ENCODE measurements at places on chromosomes 4 and X. TPM values are rescaled to one million over a fixed set of nuclear protein-coding genes. Genes with fewer than 3 reads are reported as not detected.
A peak's percentile ranks its signal among the peaks of the same experiment; 100 is the strongest.

DNA sequence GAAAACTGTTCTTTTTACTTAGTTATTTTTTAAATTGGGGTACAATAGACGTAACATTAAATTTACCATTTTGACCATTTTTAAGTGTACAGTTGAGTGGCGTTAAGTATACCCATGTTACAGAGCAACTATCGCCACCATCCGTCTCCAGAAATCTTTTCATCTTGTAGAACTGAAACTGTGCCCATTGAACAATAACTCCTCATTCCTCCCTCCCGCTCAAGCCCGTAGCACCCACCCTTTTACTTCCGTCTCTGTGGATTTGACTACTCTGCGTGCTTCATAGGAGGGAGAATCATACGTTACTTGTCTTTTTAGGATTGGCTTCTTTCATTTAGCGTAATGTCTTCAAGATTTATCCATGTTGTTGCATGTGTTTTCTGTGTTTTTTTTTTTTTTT is 55.3 kb downstream of the TMEM131L start:
- H3K36me3 ChIP-seq = peaks cover 10% of the 10 kb centered on the region
- DNase-seq = no peak
- no peaks in the 10 kb centered on the region for H3K27me3 ChIP-seq

DNA sequence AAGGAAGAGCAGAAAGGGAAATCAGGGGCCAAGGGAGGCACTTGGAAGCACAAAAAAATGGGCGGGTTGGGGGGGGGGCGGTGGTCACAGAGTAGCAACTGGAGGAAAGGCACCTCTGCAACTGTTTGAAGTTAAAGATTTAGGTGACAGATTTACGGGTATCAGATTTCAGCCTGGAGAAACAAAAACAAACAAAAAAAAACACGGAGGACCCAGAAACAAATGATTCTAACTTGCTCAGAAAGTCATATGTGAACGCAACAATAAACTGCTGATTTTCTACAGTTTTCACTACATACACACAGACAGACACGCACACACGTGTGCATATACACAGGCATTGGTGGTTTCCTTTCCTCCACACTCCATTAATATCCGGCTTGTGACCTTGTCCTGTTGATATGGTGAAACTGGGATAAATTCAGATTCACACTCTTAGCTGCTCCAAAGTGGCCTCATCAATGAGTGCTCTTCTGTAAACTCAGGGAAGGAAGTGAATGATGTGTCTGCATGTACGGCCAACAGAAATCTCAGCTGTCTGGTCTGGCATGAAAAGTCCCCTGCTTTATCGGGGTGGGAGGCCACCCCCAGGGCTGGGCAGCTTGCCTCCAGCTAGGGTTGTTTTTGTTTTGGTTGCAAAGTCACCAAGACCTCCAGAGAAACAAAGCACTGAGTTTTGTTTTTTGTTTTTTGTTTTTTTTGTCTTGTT is 54.3 kb downstream of the CHST7 start:
- no peak overlapping the region for H3K27ac ChIP-seq
- peaks cover 11% of the 10 kb centered on the region for H3K36me3 ChIP-seq
- DNase-seq = no peak
- peaks cover 67% of the 10 kb centered on the region for H3K27me3 ChIP-seq
- no peaks in the 10 kb centered on the region for H3K4me1 ChIP-seq

- no peak overlapping the region for H3K27ac ChIP-seq
- no peaks in the 10 kb centered on the region for H3K27me3 ChIP-seq
- peaks cover 28% of the 10 kb centered on the region for H3K4me1 ChIP-seq
- DNase-seq = no peak
These were observed 63.7 kb downstream of the MAML3 start for GRCh38 chr4:140090215-140090731.

DNA sequence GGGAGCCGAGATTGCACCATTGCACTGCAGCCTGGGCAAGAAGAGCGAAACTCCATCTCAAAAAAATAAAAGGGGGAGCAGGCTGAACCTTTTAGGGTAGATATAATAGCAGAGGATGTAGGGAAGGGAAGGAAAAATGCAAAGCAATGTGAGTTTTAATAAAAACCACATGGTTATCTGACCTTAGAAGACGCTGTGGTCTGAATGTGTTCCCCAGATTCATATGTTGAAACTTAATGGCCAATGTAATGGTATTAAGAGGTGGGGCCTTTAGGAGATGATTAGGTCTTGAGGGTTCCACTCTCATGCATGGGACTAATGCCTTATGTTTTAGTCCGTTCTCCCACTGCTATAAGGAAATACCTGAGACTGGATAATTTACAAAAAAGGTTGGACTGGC is 114.1 kb upstream of the STX18 start:
- H3K36me3 ChIP-seq = peaks cover 11% of the 10 kb centered on the region
- DNase-seq = no peak
- no peak overlapping the region for H3K4me3 ChIP-seq
- peak overlapping the region; percentile 4 for H3K27ac ChIP-seq
- no peaks in the 10 kb centered on the region for H3K27me3 ChIP-seq
- H3K4me1 ChIP-seq = peaks cover 11% of the 10 kb centered on the region

GRCh38 chrX:53347948-53348347 is 66.6 kb upstream of the IQSEC2 start:
- H3K4me3 ChIP-seq = no peak overlapping the region
- H3K4me1 ChIP-seq = no peaks in the 10 kb centered on the region
- DNase-seq = no peak
- peaks cover 24% of the 10 kb centered on the region for H3K27me3 ChIP-seq
- H3K27ac ChIP-seq = no peak overlapping the region
- H3K36me3 ChIP-seq = no peaks in the 10 kb centered on the region

DNA sequence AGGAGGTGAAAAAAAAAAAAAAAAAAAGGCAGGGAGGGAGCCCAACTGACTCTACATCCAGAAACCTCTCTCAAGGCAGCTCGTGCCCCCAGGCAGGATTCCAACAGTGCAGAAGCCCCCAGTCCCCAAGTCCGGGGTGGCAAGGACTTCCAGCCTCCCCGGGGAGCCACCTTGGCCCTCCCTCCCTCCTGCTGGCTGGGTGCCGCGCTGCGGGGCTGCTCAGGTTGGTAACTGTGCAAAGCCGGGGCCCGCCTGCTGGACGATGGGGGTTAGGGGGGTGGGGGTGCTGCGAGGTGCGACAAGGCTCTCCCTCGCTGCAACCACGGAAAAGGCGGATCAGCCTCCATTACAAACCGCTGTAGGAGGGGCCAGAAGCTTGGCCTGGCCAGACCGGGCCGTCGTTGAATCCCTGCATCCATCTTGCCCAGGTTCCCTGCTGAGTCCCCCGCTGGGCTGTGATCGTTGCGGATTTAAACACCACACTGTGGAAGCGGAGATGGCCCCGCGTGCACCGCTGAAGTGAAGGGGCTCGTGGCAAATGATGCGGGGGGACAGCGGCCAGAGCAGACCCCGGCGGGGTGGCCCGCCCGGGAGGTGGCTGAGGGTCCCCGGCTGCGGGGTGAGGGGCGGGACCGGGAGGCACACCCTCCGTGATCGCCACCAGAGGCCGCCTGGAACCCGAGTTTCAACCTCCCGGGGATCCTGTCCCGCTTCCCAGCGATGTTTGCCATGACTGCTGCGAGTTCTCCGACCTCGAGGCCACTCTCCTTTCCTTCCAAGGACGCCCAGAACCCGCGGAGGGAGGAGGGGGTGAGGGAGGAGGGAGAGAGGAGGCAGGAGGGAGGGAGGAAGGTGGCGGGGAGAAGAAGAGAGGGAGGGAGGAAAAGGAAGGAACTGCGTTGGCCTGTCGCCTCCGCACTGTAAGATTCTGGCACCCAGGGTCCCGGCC is 58.0 kb upstream of the DDX3X start:
- H3K27me3 ChIP-seq = peaks cover 37% of the 10 kb centered on the region
- peak overlapping the region; percentile 68 for H3K4me3 ChIP-seq
- H3K4me1 ChIP-seq = no peaks in the 10 kb centered on the region
- DNase-seq = peak; percentile 57
- no peaks in the 10 kb centered on the region for H3K36me3 ChIP-seq

DNA sequence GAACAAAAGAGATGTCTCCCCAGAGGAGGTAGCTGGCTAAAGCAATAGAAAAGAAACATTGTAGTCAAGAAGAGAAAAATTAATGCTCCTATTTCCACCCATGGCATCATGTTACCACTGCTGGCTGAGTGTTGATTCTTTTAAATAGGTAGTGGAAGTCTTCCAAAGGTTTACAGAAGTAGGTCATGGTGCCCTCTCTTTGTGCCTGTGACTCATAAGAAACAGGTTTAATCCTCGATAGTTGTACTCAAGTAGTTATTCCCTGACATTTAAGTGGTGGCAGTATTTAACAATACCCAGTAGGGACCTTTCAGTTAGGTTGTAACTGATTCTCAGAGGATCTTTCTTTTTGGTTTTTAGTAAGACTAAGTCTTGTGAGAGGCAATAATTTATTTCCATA is 247.8 kb downstream of the TEX13A start:
- no peak overlapping the region for H3K27ac ChIP-seq
- no peak overlapping the region for H3K4me3 ChIP-seq
- no peaks in the 10 kb centered on the region for H3K4me1 ChIP-seq
- peak; percentile 24 for DNase-seq

- DNase-seq = no peak
- H3K36me3 ChIP-seq = peaks cover 6% of the 10 kb centered on the region
- peaks cover 6% of the 10 kb centered on the region for H3K4me1 ChIP-seq
- no peak overlapping the region for H3K4me3 ChIP-seq
- no peak overlapping the region for H3K27ac ChIP-seq
These were observed 91.0 kb downstream of the ARHGAP24 start for GRCh38 chr4:85565761-85566480.

The UGT2B17 gene
- not detected for total RNA-seq

The ATP2B3 gene
- not detected for total RNA-seq

The RNF175 gene
- total RNA-seq = 0.66 TPM

The DGAT2L6 gene
- not detected for total RNA-seq

The SCD5 gene
- 3.5 TPM for total RNA-seq

All from MCF 10A (cell line).